ENCODE measurements at places on chromosomes 16 and 17.

GRCh38 chr16:23900480-23901177 lies 64.8 kb downstream of the PRKCB start:
- no peak for DNase-seq

DNA sequence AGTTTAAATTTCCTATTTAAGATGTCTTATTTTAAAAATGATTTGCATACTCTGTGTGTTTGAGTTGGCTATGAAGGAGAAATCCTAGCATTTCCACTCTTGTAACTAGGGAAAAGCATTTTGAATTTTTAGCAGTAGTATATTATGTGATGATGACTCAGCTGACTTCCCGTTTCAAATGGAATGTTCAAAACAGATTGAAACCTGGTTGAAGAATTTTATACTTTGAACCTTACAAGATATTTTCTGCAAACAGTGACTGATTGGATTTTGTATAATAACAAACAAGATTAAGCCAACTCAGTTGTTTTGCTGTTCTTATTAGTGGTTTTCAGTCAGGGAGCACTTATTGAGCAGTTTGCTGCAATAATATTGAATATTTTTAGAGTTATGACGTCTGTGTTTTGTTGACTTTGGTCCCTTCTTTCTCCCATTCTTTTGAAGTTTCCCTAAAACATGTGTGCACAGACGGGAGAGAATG lies 8.0 kb downstream of the TNRC6A start:
- DNase-seq, result no peak

- no peak for DNase-seq
Measured at GRCh38 chr17:79137015-79137788, 62.6 kb downstream of the ENGASE start.

- no peak for DNase-seq
Measured at GRCh38 chr16:31274831-31275816, 15.3 kb downstream of the ITGAM start.

- no peak for DNase-seq
Measured at GRCh38 chr17:74547264-74547663, 1.3 kb upstream of the CD300C start.

DNA sequence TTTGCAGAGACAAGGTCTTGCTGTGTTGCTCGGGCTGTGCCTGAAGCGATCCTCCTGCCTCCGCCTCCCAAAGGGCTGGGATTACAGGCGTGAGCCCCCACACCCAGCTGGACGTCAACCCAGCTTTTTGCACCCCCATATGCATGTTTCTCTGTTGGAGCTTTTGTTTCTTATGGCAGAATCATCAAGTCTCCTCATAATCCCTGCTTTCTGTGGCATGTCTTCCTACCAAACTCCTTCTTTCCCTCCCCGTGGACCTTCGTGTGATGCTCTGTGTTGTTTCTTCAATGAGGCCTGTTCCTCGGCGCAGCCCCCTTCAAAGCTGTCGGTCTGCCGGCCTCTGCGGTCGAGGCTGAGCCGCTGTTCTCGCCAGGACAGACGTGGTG lies 71.6 kb downstream of the METRNL start:
- no peak for DNase-seq

DNA sequence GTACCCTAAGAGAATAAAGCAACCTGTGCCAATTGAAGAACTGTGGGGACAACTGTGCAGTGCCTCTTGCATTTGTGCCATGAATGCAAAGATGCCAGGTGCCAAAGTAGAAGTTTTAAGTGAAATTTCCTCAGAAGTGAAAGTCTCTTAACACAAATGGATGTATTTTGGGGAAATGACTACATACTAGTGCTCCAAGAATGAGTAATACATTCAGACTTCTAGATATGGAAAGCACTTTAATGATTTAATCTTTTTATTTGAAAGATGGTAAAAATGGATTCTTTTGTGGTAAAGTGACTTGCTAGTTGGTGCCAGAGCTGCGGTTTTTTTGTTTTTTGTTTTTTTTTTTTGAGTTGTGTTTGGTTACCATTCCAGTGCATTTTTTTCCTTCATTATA lies 15.0 kb downstream of the UTP18 start:
- no peak for DNase-seq

GRCh38 chr17:17783825-17784656 lies 52.7 kb downstream of the SREBF1 start:
- DNase-seq, result peak; percentile 63

- no peak for DNase-seq
Measured at GRCh38 chr16:9351440-9351839, 260.0 kb downstream of the HAPSTR1 start.

GRCh38 chr16:47129755-47130435 lies 13.8 kb downstream of the NETO2 start:
- DNase-seq, result no peak

- no peak for DNase-seq
Measured at GRCh38 chr16:73753931-73754330, 542.7 kb upstream of the PSMD7 start.

- DNase-seq, result no peak
Measured at GRCh38 chr16:68296693-68297092, 14.1 kb downstream of the SLC7A6OS start.

GRCh38 chr17:33560871-33561270 lies 267.8 kb upstream of the ASIC2 start:
- no peak for DNase-seq

- DNase-seq, result no peak
Measured at GRCh38 chr17:80618304-80618703, 73.7 kb downstream of the RPTOR start.

DNA sequence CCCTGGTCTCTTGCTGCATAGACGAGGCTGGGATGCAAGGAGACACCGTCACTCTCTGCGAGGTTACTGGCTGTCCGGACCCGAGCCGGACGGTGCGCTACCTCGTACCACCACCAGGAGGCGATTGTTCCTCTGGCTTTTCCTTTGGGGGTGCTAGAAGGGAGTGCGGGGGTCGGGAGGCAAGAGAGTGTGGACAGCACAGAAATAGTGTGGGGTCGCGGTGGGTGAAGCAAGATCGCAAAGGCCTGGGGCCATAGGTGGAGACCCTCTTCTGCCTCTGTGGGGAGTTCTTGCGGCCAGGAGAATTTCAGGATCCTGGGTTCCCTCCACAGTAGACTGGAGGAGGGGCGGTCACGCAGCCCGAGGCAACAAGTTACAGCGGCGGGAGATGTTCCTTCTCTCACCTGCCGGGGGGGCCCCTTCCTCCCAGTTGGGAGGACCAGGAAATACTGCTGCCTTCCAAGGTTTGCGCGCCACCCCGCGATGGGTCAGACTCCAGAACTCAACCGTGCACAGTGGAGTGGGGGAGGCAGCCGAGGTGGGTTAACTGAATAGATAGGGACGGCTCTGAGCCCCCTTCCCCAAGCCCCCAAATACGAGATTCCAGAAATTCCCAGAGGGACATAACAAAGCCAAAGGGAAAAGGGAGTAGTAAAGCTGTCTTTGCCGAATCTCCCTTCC lies 6.9 kb downstream of the PHOSPHO1 start:
- DNase-seq, result peak; percentile 77

GRCh38 chr17:7005716-7006115 lies 6.7 kb upstream of the RNASEK start:
- DNase-seq, result no peak

DNA sequence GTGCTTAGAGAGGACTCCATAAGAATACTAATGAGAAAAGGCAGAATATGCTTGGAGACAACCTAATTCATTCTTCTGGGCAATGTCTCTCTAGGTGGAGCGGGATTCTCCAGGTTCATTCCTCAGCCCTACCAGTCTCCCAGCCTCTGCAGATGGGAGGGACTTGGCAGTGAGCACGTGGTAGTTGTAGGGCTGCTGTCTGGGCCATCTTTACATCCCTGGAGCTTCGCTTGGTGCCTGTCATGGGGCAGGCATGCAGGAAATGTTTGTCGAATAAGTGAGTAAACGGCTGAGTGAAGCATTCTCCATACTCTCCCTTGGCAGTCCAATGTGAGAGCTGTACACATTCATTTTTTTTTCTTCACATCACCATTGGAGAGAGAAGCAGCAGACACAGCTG lies 387.5 kb downstream of the UTP18 start:
- DNase-seq, result no peak

DNA sequence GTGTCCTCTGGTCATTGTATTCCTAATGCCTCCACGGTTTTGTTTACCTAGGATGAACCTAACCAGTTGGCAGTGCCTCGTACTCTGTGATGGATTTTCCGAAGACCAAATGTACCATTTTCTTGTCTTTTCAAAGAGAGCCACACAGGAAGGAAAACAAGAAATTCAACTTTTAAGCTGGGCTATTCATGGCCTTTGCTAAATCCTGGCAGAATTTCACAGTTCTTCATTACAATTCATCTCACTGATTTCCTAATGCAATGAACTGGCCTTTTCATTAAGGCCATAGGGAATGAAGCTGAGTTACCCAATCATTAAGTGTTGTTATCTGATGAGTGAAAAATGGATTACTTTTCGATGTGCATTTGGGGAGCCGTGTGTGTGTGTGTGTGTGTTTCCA lies 7.9 kb upstream of the KCNJ16 start:
- DNase-seq, result no peak

DNA sequence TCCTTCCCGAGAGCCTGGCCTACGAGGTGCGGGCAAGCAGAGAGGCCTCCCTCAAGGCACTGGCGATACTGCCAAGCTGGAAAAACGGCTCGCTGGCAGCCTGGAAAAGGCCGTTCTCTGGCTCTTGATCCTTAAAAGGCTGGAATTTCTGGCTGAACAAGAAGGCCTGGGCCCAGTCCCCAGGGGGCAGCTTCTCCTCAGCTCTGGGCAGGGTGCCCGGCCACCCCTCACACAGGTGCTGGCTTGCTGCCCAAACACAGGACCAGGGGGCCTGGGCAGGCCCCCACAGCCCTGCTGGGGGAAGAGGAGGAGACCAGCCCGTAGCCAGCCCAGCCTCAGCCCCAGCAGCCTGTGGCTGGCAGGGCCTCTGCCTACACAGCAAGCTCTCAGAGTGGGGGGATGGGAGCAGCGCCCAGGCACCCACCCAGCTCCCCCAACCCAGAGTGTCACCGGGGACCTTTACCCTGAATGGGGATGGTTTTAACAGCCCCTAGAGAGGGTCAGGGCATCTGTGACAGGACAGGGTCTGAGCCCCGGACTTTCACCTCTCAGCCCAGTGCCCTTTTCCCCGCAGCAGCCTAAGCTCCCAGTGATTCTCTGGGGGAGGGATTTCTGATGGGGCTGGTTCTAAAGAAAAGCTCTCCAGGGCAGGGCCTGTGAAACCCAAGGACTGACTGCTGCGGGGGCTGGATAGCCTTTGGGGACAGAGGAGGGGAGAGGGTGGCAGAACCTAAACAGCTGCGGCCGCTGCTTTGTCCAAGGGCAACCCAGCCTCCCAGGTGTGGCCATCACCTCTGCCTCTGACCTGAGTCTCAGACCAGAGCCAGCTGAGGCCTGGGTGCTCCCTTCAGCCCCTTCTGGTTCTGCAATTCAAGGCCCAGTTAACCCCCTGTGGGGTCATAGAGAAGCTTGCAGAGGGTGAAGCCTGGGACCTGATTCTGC lies 38.6 kb upstream of the TOB1 start:
- no peak for DNase-seq

DNA sequence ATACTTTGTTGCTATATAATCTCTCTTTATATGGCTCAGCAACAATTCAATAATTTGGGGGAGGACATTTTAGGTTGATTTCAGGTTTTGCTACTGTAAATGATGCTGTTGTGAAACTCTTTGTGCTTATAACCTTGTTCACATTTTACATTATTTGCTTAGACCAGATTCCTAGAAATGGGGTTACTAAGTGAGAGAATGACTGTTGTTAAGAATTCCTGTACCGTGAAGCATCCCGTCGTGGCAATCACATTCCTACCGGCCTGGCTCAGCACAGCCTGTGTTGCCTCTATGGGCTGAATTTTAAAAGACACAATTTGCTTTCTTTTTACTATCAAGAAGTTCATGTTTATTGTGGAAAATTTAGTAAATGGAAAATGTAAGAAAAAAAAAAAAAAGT lies 31.4 kb downstream of the B9D1 start:
- DNase-seq, result no peak

DNA sequence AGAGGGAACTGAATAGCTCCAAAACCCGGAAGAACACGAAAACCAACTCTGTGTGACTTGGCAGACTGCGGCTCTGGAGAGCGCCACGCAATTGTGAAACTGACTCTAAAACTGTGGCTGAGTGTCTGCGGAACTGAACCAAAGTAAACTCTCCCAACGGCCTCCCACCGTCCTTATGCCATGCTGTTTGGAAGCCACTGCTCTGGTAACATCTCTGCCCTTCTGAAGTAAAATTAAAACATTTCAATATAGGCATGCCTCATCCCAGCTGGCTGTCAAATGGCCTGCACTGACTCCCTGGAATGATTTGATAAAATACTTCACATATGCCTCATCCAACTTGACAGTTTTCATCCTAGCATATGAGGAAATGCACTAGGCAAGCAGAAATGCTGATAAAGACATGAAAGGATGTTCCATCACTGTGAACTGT lies 70.2 kb downstream of the PARN start:
- DNase-seq, result no peak

GRCh38 chr16:11414815-11415775 lies 69.8 kb downstream of the RMI2 start:
- no peak for DNase-seq

DNA sequence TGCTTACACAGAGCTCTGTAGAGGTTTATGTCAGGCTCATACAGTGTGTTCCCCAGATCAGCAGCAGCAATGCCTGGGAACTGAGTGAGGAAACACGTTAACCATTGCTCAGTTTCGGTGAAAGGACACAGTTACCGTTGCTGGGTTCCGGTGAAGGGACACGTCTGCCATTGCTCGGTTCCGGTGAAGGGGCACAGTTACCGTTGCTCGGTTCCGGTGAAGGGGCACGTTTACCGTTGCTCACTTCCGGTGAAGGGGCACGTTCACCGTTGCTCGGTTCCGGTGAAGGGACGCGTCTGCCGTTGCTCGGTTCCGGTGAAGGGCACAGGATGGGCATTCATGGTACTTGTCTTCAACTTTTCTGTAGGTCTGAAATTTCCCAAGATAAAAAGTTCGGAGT lies 81.7 kb downstream of the MRM3 start:
- DNase-seq, result no peak

- DNase-seq, result no peak
Measured at GRCh38 chr16:6602405-6602804, 730.2 kb upstream of the RBFOX1 start.

DNA sequence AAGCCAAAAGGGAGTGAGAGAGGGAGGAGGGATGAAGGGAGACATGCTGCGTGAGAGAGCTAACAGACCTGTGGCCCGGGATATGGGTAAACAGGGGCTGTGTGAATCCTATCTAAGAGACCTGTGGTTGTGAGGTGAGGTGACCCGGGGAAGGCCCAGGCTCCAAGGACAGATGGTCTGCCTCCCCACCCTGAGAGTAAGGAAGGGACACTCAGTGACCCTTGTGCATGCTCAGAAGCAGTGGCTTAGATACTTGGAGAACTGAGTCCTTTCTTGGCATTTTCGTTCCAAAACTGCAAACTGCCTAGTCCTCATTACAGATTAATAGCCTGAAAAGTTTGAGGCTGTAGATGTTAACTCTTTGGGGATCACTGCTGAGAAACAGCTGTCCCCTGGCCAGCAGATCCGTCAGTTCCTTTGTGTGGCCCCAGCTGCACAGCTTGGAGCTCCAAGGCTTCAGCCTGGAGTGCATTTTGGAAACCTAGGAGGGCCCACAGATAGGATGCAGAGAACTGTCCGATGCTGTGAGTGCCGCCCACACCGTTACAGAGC lies 121.6 kb downstream of the SMG6 start:
- DNase-seq, result no peak
